T-cell (primary cell): ENCODE measurements at places on chromosomes 12 and 14. TPM values are rescaled to one million over a fixed set of nuclear protein-coding genes. Genes with fewer than 3 reads are reported as not detected.

RNASE3 gene
- total RNA-seq: not detected

KRT73 gene
- 37.9 TPM for total RNA-seq

FGF23 gene
- not detected for total RNA-seq

GPR68 gene
- 3.0 TPM for total RNA-seq

NUMB gene
- 45.1 TPM for total RNA-seq

CRIP2 gene
- 19.7 TPM for total RNA-seq

ZDHHC22 gene
- total RNA-seq: not detected

TMEM253 gene
- not detected for total RNA-seq

C12orf50 gene
- total RNA-seq: 0.10 TPM

DCN gene
- total RNA-seq: not detected

IFI27 gene
- 1.6 TPM for total RNA-seq

KLRC2 gene
- 1.9 TPM for total RNA-seq

E2F7 gene
- total RNA-seq: 0.20 TPM

CLECL1 gene
- 2.2 TPM for total RNA-seq

NAV3 gene
- 0.26 TPM for total RNA-seq

TTC9 gene
- total RNA-seq: 17.8 TPM

P2RX2 gene
- total RNA-seq: not detected

MANSC4 gene
- total RNA-seq: not detected

KRT85 gene
- not detected for total RNA-seq

PMCH gene
- total RNA-seq: not detected

KRT1 gene
- 15.4 TPM for total RNA-seq

FAM186B gene
- 0.33 TPM for total RNA-seq

MNAT1 gene
- 19.2 TPM for total RNA-seq

GLS2 gene
- total RNA-seq: 6.9 TPM

MAPK1IP1L gene
- total RNA-seq: 72.8 TPM

ANKRD33 gene
- not detected for total RNA-seq

GPX2 gene
- total RNA-seq: 0.89 TPM

TMBIM4 gene
- 76.7 TPM for total RNA-seq

SERPINA3 gene
- total RNA-seq: 4.4 TPM

ARMH4 gene
- not detected for total RNA-seq

ADAM21 gene
- not detected for total RNA-seq

HOXC11 gene
- total RNA-seq: not detected

TEX52 gene
- total RNA-seq: not detected
